ENCODE measurements at places on chromosomes 12 and 14.

GRCh38 chr14:101734246-101734847 is 27.2 kb upstream of the PPP2R5C start:
- DNase-seq, result peak; percentile 40

DNA sequence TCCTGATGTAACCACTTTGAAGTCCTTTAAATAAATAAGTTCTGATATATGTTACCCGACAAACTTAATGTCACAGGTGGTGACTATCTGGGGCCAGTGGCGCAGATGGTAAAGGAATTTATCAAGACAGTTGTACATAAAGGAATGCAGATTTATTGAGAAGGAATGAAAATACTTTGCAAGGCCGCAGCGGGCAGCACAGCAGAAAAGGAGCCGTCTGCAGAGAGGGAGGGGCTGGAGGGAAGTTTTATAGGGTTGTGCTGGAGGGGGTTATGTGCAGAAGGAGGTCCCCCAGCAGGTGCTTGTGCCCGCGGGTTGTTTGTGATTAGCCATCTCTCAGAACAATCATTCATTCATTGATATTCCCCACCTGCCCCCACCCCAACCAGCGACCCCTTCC is 17.4 kb downstream of the GPRC5D start:
- DNase-seq, result no peak

GRCh38 chr14:74955229-74956026 is at the start of gene PGF:
PGF (minus strand) TSS chr14:74955597; CDS start chr14:74955242, 355 bp downstream.
- peak; percentile 68 for DNase-seq

DNA sequence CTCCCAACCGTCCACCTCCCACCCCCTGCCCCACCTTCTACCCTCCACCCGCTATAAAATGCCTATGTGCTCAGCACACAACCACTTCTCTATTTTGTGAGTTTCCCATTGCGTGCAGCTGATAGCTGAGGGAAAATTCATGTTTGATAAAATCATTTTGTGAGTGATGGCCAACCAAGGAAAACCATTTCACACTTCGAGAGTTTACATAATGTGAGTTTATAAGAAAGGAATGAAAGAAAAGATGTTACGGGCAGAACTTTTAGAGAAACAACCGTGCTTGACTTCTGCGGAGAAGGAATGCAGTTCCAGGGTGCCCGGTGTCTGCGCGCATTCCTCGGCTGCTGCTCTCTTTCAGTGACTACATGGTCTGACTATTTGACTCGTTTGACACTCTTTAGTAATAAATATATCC is 140.9 kb downstream of the EFCAB11 start:
- DNase-seq, result peak; percentile 74

GRCh38 chr14:103233328-103233727 is 100.7 kb upstream of the EIF5 start:
- DNase-seq, result no peak

DNA sequence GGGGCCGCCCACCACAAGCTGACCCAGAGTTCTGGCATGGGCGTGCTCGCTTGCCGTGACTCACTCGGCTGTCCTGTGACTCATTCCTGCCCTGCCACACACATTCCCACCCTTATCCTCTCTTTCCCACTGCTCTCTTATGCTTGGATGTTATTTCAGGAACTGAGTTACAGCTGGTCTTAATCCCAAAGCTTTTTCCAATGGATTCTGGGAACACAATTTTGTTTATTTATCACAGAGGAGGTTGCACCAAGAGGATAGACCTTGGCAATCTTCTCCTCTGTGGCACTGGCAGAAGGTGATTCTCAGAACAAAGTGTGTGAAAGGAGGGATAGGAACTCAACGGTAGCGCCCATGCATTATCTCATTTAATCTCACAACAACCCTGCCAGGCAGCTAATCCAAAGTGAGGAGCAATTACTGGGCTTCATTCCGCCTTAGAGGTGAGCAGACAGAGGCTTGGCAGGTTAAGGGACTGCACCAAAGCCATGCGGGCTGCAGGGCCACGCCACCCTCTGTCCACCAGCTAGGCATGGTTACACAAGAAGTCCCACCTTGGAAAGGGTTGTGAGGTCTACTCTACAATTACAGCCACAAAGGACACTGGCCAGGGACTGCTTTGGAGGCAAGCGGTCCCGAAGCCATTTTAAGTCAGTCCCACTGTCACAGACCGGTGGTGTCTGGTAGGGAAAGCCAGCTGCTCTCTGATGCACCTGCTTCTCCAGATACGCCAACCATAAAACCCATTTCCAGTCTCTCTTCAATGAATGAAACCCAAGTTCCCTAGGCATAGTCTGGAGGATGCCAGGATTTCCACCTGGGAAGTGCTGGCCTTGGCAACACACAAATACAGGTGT is 32.9 kb downstream of the SYNE3 start:
- DNase-seq, result peak; percentile 89

DNA sequence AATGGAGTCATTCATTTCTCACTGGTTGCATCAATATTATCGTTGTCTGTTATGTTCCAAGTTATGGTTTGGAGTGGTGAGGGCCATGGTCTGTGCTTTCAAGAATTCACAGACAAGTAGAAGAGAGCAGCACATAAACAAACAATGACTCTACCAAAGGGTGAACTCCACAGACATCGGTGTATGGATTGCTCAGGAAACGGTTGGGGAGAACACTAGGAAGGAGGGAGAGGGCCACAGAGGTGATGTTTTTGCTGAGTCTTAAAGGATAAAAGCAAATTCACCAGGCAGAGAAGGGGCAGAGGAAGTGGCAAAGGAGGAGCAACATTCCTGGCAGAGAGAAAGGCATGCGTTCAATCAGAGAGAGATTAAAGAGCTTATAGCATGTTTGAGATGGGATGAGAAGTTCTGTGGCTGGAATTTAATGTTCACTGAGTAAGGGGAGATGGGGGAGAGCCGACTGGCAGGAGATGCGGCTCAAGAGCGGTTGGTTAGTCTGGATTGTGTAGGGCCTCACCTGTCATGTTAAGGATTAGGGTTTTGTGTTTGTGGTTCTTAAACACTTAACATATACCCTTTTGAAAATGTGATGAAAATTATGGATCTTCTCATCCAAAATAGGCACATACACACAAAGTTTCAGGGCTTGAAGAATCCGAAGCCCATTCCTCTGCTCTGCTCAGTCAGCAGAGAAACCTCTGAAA is 42.3 kb upstream of the FRMD6 start:
- DNase-seq, result no peak

- no peak for DNase-seq
These were observed 247.1 kb downstream of the BCL11B start for GRCh38 chr14:99024926-99025325.

GRCh38 chr14:74618078-74618952 is 6.3 kb upstream of the LTBP2 start:
- DNase-seq, result peak; percentile 69
